ENCODE measurements at places on chromosomes 11 and 22.

DNA sequence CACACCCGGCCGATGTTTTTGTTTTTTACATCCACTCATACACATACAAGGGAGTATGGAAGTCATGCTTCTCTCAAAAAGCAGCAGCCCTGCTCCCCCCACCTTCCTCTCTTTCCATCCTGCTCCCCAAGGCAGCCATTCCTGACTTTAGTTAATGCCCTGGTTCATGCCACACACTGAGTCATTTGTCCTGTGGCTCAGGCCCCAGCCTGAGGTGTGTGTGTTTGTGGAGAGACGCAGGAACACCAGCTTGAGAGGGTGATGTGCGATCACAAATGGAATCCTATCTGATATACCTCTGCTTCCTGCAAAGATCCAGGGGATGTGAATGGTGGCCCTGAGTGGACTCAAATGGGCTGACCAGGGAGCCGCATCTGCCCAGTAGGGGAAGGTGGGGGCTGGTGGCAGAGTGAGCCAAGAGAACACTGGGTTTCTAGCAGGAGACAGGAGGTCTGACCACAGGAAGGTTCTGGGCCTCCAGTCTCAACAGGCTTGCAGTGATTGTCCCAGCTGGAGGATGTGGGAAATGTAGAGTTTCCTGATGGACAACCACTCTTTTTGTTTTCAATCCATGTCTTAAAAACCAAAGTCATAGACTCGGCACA, 86.7 kb downstream of the OSBP2 start:
- DNase-seq, result no peak

DNA sequence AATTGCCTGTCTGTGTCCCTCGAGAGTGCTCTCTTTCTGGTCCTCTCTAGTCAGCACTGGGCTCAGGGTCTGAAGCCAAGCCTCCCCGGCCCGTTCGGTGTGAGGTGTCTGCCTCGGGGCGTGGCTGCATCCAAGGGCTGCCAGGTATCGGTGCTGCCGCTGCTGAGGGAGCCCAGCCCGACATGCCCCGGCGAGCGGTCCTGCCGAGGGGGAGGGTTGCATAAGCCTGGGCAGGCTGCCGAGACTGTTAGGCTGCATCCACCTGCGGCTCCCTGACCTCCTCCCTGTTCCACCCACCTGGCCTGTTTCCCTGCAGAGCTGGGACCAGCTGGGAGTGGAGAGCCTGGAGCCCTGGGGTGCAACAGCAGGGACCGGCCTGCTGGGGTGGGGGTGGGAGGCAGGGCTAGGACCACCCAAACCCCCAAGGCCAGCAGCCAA, 6.3 kb downstream of the OVOL1 start:
- no peak for DNase-seq

DNA sequence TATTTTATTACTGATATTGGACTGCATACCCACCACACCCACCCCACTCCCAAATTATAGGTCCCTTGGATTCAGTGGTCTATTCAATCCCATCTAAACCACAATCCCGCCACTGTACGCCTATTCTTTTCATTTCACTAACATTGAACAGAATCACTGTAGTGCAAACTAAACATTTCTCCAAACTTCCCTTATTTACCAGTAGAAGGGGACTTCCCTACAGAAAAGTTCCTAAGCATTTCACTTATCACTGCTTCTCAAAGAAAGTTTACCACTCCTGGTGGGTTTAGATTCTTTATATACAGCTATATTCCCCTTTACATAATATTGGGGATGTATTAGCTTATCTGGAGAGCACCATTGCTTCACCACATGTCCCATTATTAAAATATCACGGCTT, 29.3 kb downstream of the OR8B12 start:
- no peak for DNase-seq

DNA sequence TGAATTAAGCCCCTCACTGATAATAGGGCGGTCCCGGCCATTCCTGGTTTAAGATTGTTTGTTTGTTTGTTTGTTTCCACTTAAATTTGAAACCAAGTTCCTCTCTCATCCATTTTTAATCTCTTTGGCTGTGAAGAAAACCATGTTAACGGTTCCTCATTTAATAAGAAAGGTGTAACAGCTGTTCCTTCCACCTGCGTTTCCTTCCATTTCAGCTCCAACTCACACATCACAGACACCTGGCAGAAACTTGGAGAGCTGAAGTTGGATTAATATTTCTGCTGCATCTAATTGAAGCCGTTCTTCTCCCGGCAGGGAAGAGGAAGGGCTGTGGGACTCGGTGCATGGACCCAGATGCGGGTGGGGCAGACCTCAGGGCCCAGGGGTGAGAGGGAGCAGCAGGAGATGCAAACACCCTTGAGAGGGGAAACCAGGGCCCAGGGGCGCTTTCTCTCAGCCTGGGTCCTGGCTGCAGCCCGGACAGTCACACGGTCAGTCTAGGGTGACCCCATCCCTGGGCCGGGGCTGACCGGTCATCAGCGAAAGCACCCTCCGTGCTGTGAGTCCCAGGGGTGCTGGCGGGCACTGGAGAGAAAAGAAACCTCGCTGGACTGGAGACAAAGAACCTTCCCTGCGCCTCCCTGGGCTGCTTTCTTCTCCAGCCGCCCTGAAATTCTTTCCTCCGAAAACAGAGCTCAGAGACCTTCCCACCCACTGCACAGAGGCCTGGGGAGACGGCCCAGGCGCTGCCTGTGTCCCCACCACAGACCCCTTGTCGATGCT, 242.0 kb downstream of the BRD1 start:
- no peak for DNase-seq

- DNase-seq, result no peak
Observed at GRCh38 chr22:30566125-30566524, 8.3 kb downstream of the GAL3ST1 start.

GRCh38 chr11:131370901-131371790, 731 bp downstream of the NTM start:
- DNase-seq, result no peak

DNA sequence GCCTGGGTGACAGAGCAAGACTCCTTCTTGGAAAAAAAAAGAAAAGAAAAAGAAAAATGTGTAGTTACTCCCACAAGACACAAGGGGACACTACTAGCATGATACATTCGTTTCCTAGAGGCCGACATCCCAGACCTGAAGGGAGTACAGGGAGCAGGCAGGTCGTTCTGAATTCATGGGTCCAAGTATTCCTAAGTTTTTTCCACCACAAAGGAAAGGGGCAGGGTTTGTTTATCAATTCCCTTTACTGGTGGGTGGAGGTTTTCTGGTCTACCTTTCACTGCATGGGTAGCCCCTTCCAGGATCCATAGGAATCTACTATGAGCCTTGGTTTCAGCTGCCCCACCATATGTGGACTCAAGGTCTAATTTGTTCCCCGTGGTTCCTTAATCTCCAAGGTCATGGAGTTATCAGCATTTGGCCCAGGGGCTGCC, 11.8 kb downstream of the TIGD3 start:
- no peak for DNase-seq

- DNase-seq, result no peak
Observed at GRCh38 chr11:117861151-117862018, 15.1 kb downstream of the FXYD6 start.

DNA sequence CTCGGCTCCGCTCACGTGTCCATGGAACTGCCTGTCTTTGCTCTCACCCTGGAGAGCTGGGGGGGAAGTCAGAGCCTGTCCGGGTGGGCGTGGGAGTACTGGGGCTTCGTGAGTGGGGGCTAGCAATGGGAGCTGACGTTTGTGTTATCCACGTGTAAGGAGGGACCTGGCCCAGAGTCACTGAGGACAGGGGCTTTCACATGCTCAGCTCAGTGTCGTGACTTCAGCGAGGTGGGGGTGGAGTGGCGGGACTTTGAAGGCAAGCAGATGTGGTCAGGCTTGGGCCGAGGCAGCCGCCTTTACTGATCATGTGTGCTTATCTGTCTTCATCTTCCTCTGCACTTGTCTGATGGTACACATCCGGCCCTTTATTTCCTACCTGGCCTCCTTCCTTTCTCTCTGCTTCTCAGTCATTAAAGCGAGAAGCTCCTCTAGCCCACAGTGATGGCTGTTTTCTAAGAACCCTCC, 113.1 kb upstream of the NNMT start:
- DNase-seq, result peak; percentile 70

GRCh38 chr11:12518606-12519385, 141.4 kb downstream of the PARVA start:
- no peak for DNase-seq

- peak; percentile 36 for DNase-seq
Observed at GRCh38 chr11:113773092-113773415, 438 bp downstream of the ZW10 start.

DNA sequence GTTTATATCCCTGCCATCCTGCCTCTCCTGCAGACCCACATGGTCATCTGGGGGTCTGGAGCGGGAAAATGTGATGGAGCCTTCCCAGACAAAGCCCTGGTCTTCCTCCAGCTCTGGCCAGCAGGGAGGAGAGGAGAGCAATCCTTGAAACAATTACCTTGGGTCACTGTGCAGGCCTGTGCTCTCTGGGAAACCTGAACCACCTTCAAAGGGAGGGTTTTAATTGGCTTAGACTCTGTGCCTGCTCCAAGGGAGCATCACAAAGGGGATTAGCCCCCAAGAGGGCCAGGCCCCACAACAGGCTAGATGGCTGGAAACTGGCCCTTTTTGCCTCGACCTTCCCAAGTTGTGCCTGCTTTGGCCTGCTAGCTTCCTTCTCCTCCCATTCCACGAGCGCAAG, 351.9 kb downstream of the TENM4 start:
- DNase-seq, result no peak

GRCh38 chr22:27507111-27507611, 294.4 kb downstream of the MN1 start:
- no peak for DNase-seq

DNA sequence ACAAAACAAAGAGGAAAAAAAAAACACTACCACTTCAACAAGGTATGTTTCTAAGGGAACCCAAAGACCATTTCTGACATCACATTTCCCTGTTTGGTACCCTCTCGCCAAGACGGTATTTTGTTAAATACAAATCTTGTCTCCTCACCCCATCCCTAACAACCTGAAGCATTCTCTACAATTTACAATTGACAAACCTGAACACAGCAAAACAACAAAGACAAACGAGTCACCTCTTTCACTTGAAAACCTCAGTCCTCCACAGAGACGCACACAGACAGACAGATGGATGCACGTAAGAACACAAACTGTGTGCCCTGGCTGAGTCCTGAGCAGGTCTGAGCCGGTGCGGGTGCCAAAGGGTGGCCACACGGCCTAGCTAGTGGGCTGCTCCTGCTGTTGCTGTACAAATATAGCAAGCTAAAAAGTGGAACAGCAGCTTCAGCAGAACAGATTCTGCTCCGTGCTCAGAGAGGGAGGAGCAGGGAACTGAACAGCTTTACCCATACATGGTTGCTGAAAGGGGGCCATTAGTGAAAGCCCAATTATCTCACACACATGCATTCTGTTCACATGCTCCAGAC, 28.5 kb downstream of the CELF1 start:
- DNase-seq, result no peak

- no peak for DNase-seq
Observed at GRCh38 chr11:86558841-86559240, 113.6 kb downstream of the ME3 start.

GRCh38 chr22:46089426-46090035, 60.8 kb upstream of the PPARA start:
- DNase-seq, result no peak

DNA sequence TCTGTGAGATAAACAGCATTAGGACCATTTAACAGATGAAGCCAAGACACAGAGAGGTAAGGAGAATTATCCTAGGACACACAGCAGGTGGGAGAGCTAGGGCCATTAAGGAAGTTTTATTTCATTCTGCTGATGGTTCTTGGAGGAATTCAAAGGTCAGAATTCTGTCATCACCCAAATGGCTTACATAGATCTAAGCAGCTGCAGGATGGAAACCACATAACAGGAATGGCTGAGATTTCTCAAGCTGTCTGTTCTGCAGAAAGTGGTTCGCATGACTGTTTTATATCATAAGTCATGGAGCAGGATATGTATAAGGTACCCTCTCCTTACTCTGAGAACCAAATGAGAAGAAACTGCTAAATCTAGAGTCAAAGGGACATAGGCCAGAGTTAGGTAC, 163.2 kb upstream of the NARS2 start:
- no peak for DNase-seq

GRCh38 chr22:33438273-33438672, 380.1 kb upstream of the SYN3 start:
- DNase-seq, result no peak

- DNase-seq, result no peak
Observed at GRCh38 chr11:10751581-10751940, 515 bp downstream of the CTR9 start.

- no peak for DNase-seq
Observed at GRCh38 chr11:73263640-73264039, 8.5 kb upstream of the P2RY6 start.

GRCh38 chr11:31940371-31941037, 129.4 kb upstream of the PAX6 start:
- no peak for DNase-seq

GRCh38 chr11:75161506-75162095, 10.7 kb downstream of the SLCO2B1 start:
- DNase-seq, result no peak

DNA sequence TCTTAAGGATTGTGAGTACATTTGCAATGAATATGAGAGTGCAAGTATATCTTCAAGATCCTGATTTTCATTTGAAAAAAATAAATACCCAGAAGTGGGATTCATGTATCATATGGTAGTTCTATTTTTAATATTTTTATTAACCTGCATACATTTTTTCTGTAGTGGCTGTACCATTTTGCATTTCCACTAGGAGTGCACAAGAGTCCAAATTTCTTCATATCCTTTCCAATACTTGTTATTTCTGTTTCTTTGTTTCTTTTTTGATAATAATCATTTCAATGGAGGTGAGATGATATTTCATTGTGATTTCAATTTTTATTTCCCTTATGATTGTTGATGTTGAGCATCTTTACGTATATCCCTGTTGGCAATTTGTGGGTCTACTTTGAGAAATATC, 759.8 kb upstream of the CNTN5 start:
- no peak for DNase-seq

DNA sequence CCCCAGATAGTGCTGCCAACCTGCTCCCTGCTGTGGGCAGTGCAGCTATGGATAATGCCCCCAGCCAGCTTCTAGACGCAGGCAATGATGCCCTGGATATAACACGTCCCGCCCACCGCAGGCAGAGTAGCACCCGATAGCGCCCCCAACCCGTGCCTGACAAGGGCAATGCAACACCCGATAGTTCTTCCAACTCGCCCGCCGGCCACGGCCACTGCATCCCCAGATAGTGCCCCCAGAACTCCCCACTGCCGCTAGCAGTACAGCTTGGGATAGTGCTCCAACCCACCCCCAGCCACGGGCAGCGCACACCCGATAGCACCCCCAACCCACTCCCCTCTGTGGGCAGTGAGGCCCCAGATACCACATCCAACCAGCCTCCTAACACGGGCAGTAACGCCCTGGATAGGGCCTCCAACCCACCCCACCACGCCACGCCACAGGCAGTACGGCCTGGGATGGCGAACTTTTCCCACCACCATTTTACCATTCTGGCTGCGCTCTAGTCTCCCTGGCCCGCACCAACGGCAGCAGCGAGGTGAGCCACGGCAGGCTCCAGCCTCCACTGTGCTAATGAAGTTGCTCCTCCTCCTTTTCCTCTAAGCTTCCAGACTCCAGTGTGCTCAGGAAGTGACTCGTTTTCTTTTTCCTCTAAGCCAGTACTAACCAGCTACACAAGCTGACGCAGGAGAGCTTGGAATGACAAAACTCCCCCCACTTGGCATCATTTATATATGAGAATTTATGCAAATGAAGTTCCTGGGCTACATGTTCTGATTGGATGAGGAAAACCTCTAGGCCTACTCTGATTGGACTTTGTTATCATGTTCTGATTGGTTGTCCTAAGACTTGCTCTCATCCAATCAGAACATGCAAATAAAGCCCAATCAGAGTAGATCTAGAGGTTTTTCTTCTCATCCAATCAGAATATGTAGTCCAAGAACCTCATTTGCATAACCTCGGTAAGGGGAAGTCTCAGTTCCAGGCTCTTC, 3.0 kb upstream of the RFPL3 start:
- DNase-seq, result no peak

GRCh38 chr11:19541521-19542049, 171.1 kb upstream of the NAV2 start:
- DNase-seq, result no peak

Data from tibial artery (tissue), 4 donors.